ENCODE measurements at places on chromosomes 7 and 10.

DNA sequence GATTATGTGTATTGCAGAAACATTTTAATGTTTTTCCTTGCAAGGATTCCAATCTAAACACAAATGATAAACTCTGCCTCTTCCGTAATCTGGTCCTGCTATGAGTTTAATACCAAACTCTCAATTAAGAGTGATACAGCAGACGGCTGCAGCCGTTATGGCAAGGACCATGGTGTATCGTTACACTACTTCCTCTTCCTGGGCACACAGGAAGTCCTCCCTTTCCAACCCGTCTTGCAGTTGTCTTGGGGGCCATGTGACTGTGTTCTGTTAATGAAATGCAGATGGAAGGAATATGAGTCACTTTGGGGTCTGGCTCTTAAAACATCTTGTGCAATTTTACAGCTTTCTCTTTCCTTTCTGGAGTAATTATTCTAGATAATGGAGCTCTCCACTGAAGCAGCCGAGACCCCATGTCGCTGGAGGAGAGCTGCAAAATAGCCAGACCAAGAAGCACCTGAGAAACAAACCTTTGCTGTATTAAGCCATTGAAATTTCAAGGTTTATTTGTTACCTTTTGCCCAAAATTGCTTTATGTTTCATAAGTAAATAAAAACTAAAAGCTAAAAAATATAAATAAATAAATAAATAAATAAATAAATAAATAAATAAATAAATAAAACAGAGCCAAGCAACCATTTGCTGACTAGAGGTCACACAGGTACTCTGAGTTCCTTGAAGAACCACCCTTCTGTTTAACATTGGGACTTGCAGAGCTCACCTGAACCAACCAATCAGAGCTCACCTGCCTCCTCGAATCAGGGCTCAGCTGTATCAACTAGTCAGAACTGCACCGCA is 74.7 kb downstream of the FRMPD2 start:
- no peak for DNase-seq

DNA sequence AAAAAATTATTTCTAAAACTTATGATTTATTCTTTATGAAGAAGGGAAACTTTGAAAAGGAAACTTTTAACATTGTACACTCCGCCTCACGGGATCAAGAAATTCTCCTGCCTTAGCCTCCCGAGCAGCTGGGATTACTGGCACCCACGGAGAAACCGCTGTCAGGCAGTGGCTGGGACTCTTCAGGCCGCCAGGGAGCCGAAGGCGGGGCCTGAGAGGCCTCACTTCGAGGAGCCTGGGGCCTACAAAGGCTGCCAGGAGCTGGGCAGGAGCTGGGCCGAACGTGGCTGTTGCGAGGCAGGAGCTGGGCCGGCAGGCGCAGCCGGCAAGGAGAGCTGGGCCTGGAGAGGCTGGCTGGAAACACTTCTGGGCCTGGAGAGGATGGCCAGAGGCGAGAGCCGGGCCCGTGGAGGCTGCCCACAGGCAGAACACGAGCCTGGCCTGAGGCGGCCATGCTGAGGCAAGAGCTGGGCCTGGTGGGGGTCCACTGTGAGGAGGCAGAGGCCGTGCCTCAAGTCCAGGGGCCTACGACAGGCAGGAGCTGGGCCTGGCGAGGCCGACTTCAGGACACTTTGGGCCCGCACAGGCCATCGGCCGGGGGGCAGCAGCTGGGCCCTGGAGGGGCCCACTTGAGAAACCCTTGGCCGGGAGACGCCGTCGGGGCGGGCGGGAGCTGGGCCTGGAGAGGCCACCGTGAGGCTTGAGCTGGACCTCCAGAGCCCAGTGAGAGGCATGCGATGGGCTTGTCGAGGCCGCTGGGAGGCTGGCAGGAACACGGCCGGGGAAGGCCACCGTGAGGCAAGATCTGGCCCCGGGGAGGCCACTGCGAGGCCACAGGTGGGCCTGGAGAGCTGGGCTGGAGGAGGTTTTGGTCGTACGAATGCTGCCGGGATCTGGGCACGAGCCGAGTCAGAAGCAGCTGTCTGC is 23.7 kb downstream of the MDH2 start:
- DNase-seq = no peak

- DNase-seq = no peak
Measured at GRCh38 chr7:72182036-72182435, 230.1 kb downstream of the CALN1 start.

DNA sequence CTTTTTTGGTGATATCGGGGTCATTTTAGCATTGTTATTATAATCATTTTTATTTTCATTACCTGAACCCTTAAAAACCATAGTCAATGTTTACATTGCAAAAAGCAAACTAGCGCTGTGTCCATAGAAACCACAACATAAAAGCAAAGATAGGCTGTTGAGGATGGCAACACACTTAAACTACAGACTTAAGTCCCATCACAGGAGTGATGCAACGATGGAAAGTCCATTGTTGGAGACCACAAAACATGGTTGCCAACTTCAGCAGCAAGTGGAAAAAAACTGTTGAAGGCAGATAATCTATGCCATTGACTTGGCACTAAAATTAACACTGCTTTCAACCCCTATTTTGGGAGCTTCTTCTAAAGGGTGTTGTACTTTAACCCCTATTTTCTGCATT is 398.8 kb upstream of the IGFBP3 start:
- DNase-seq = no peak

GRCh38 chr10:124245191-124245590 is 151.8 kb upstream of the CHST15 start:
- DNase-seq = no peak

- DNase-seq = no peak
Measured at GRCh38 chr7:139595806-139596205, 72.3 kb downstream of the CLEC2L start.

DNA sequence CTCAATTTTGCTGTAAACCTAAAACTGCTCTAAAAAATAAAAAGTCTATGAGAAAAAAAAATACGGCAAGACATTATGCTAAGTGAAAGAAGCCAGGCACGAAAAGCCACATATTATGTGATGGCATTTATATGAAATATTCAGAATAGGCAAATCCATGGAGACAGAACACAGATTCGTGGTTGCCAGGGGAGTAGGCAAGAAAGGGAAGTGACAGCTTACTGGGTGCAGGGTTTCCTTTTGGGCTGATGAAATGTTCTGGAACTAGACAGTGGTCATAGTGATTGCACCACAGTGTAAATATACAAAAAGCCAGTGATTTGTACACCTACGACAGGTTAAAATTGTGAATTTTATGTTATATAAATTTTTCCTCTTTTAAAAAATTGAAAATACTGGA is 41.3 kb upstream of the GLI3 start:
- DNase-seq = no peak

GRCh38 chr10:76522547-76522946 is 1091.1 kb downstream of the LRMDA start:
- no peak for DNase-seq

DNA sequence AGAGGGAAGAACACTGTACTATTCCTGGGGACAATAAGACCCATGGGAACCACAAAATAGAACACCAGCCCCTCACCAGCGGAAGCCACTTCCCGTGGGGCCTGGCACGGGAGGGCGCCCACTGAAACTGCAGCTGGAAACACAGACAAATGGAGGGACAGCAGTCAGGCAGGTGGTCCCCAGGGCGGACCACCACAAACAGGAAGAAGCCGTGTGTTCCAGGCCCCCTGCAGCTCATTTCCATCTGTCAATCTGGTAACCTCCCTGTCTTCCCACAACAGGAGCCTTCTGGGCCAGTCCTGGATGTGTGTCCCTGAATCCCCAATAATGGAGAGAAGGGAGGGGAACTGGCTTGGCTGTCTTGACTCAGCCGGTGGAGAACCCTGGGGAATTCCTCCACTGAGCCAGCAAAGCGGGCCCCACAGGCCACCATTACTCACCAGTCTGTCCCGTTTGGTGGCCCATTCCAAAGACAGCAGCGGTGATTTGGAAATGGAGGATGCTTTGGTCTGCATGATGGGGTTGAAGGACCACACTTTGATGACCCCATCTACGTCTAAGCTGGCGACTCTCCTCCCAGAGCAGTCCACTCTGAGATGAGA is 16.7 kb downstream of the WDR91 start:
- no peak for DNase-seq

- DNase-seq = no peak
Measured at GRCh38 chr10:113959383-113959760, 84.3 kb upstream of the ADRB1 start.

- no peak for DNase-seq
Measured at GRCh38 chr10:97042716-97043562, 142.8 kb downstream of the SLIT1 start.

- DNase-seq = no peak
Measured at GRCh38 chr7:286266-286665, 3.7 kb upstream of the FOXL3 start.

GRCh38 chr7:69426705-69427104 is 171.6 kb upstream of the AUTS2 start:
- DNase-seq = no peak

GRCh38 chr7:142487124-142487523 is 229.3 kb upstream of the PRSS58 start:
- no peak for DNase-seq

GRCh38 chr10:88505680-88506215 is 77.4 kb downstream of the RNLS start:
- DNase-seq = no peak

GRCh38 chr10:131730771-131731497 is 169.9 kb upstream of the PPP2R2D start:
- DNase-seq = no peak

DNA sequence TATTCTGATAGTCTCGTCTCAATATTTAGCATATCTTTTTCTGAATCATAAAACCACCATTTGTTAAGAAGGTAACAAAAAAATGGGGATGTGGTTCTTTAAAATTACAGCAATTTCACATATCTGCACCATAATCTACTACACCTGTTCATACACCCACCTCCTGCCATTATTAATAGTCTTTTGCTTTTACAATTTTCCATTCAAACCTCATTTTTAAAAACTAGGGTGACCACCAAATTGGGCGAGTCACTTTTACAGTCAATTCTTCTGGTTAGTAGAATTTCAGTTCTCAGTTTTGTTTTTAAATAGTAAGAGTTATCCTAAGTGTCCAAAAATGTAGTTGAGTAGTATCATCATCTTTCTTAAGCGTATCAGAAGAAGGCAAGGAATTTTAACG is 48.4 kb upstream of the GSAP start:
- no peak for DNase-seq

GRCh38 chr10:1396297-1396635 is 340.1 kb downstream of the WDR37 start:
- no peak for DNase-seq

- DNase-seq = no peak
Measured at GRCh38 chr7:11485636-11486035, 346.4 kb downstream of the THSD7A start.

GRCh38 chr7:34130558-34131295 is 225.4 kb downstream of the BMPER start:
- DNase-seq = no peak

- DNase-seq = no peak
Measured at GRCh38 chr10:66483966-66484365, 441.9 kb upstream of the LRRTM3 start.

DNA sequence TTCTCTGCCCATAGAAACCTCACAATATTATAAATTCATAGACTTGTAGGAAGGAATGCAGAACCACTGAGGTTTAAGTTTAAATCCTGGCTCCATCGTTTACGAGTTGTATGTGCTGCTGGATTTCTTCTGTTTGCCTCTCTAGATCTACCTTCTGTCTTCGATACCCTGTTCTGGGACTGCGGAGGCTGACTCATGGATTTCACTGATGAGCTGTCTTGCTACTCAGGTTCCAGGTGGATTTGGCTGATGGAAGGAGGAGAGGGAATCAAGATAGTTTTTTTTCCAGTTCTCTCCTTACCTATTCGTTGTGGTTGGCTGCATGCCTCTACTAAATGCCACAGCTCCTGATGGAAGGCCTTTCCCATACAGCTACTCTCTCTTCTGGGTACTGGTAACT is 375.8 kb downstream of the REEP3 start:
- no peak for DNase-seq

DNA sequence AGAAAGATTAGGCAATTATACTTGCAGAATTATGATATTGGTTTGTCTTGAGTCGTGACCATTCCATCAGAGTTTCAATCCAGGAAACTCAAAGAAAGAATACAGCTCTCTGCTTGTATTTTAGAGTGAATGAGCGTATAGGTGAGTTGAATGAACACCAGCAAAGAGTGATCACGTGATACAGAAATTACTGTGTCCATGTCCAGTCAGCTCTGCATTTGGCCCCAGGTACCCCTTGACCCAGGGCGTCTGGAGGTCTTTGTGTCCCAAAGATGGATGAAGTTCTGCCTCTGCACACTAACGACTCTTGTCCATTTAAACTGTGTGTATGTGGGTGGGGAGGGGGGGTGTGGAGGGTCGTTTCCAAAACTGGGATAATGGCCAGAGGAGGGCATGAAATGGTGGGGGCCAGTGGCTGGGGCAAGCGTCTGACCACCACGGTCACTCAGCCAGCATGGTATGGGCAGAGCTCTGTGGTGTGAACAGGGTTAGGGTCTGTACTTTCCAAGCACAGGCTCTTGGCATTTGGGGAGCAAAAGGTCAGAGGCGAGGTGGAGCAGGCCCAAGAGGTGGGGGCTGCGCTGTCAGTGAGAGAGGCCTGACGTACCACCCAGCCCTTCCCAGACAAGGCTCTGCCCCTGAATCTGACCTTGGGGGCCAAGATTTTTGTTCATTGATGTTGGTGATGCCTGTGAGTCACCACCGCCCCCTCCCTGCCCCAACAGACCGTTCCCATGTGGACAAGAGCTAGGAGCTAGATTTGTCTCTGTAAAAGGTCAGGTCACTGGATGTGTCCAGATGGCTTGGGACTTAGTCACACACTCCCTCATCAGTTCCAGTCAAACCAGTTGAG is 1.4 kb downstream of the PTPRE start:
- no peak for DNase-seq

GRCh38 chr7:116807011-116807560 is 55.3 kb upstream of the CAPZA2 start:
- no peak for DNase-seq

DNA sequence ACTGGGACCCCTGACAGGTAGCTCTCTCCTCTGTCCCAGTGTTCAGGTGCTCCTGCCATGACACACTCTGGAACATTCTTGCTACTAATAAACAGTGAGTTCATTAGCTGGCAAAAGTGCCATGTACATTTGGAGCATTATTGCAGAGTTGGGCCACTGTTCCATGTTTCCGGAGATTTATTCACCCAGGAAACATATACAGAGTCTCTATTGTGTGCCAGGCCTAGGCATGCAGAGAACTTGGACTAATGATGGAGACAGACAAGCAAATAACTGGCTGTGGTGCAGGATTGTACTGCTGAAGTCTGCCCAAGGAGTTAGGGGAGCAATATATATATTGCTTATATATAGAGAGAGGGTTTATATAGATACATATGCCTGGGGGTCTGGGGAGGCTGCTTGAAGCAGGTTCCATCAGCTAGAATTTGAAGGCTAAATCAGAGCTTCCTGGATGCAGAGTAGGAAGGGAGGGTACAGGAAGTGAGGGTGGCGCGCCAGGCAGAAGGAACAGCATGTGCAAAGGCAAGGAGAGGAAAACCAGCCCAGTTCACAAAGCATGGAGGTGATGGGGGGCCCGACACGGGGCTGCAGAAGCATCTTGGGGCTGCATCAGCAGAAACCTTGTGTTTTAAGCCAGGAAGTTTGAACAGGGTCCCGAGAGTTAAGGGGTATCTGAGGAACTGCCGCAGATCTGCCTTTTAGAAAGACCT is 22.7 kb upstream of the EEPD1 start:
- no peak for DNase-seq

Measured in activated T-cell treated with anti-CD3 and anti-CD28 coated beads for 1 hour (primary cell).